RKO (cell line): ENCODE measurements at places on chromosomes 4 and X.

- no peak for DNase-seq
Observed at GRCh38 chr4:172978848-172979247, 189.8 kb upstream of the GALNT7 start.

- no peak for DNase-seq
Observed at GRCh38 chr4:53963781-53964180, 100.6 kb downstream of the CHIC2 start.

GRCh38 chr4:167721617-167722486 lies 370.5 kb upstream of the ANXA10 start:
- DNase-seq = no peak

DNA sequence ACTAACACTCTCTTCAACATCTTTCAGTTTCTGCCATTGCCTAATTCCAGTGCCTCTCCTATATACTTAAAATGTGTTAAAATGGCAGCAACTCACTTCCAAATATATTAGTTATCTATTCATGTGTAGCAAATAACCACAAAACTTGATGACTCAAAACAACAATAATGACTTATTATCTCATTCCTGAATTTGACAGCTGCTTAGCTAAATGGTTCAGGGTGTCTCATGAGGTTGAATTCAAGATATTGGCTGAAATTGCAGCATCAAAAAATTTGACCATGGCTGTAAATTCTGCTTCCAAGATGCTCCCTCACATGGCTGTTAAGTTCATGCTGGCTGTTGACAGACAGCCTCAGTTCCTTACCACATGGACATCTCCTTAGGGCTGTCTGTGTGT lies 25.3 kb downstream of the PITX2 start:
- DNase-seq = no peak

DNA sequence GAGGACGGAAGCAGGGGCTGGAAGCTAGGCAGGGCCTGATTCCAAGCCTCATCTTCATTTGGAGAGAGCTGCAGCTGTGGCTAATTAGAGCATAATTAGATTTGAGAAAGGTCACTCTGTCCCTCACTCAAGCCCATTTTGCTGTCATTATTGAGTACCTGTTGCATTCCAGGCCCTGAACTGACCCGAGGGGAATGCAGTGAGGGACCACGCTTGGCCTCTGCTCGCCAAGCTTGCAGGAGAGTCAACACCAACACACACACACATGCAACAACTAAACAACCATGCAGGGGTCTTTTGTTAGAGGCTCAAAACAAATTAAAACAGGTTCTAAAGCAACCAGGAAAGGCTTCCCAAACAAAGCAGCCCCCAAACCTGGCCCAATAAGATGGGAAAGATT lies 52.7 kb upstream of the MAMLD1 start:
- DNase-seq = no peak

DNA sequence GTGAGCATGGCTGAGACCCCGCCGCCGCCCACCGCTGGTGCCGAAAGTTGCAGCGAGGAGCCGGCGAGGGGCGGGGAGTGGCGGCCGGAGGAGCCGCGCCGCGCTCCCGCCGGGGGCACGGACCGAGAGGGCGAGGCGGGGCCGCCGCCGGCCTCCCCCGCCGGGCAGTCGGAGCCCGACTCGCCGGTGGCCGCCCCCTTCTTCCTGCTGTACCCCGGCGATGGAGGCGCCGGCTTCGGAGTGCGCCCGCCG lies 16.5 kb downstream of the UTP3 start:
- DNase-seq = peak; percentile 20

GRCh38 chrX:21412883-21413282 lies 38.7 kb downstream of the CNKSR2 start:
- DNase-seq = no peak

- peak; percentile 73 for DNase-seq
Observed at GRCh38 chr4:102299354-102300107, 45.8 kb downstream of the SLC39A8 start.

DNA sequence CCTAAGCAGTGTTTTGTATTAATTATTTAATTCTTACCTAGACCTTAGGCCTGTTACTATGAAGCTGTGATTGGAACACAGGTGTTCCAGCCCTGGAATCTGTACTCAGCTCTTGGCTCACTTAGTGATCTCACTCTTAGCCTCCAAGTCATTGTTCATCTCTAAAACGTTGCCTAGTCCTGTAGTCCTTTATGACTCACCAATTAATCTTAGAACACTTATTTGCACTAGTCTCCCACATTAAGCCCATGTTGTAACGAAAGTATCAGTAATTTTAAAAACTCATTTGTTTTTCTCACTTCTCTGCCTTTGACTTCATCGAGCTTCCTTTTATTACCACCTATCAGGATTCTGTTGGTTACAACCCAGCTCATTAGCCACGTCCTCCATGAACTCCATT lies 1224.7 kb upstream of the TENM3 start:
- no peak for DNase-seq

GRCh38 chrX:3204606-3205005 lies 141.8 kb downstream of the MXRA5 start:
- DNase-seq = no peak

- peak; percentile 91 for DNase-seq
Observed at GRCh38 chr4:48905363-48906015, 1.1 kb downstream of the OCIAD2 start.

DNA sequence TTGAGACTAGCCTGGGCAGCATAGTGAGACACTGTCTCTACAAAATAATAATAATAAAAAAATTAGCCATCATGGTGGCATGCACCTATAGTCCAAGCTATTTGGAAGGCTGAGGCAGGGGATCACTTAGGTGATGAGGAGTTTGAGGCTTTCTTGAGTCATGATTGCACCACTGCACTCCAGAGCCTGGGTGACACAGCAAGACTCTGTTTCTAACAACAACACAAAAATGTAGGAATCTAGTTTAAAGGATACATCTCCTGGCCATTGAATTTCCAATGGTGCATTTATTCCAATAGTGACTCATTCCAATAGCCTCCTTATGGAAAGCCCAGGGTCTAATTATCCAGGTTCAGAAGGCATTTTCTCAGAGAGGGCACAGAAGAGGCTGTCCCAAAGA lies 21.9 kb upstream of the HERC6 start:
- no peak for DNase-seq

DNA sequence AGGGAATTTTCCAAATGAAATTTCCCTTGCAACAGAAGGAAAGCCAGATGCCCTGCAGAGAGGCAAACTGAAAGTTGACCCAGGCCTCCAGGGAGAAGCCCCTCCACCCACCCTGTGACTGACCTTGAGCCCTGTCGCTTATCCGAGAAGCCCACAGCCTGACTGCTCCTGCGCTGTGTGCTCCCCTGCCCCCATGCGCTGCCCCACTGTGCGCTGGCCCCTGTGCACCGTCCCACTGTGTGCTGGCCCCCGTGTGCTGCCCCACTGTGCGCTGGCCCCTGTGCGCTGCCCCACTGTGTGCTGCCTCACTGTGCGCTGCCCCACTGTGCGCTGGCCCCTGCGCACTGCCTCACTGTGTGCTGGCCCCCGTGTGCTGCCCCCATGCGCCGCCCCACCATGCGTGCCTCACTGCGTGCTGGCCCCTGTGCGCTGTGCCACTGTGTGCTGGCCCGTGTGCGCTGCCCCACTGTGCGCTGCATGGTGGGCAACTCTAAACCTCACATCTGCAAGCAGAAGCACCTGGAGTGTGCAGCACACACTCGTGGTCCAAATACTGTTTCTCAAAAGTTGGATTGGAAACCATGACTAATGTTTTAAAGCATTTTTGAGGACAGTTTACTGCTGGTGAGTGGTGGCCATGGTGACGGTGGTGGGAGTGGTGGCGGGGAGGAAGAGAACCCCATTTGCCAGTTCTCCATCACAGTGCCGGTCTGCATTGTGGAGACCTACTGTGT lies 8.3 kb upstream of the GRPEL1 start:
- DNase-seq = no peak

- DNase-seq = no peak
Observed at GRCh38 chr4:110073053-110073845, 125.2 kb downstream of the ELOVL6 start.

GRCh38 chr4:111879539-111879938 lies 265.7 kb upstream of the FAM241A start:
- no peak for DNase-seq

DNA sequence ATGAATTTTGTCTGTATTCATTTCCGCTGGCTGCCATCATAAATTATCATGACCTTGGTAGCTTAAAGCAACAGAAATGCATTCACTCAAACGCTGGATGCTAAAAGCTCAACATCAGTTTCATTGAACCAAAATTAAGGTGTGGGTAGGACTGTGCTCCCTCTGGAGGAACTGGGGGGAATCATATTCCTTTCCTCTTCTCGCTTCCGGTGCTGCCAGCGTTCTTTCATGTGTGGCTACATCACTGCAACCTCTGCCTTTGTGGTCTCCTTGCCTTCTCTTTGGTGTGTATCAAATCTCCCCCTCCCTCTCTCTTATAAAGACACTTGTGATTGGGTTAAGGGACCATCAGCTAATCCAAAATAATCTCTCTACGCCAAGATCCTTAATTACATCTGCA lies 39.5 kb downstream of the NEIL3 start:
- no peak for DNase-seq

DNA sequence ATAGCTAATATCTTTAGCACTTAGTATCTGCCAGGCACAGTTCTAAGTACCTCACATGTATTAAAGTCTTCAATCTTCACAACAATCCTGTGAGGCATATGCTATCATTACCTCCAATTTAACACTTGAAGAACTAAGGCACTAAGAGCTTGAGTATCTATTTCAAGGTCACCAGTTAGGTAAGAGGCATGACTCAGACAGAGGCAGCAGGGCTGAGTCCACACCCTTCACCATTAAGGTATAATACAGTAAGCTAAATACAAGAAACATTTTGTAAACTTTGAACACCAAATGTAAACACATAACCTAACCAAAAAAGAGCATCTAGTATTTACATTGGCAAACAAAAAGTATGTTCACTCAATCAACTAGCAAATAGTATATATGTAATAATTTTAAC lies 1410.9 kb downstream of the PCDH18 start:
- no peak for DNase-seq

DNA sequence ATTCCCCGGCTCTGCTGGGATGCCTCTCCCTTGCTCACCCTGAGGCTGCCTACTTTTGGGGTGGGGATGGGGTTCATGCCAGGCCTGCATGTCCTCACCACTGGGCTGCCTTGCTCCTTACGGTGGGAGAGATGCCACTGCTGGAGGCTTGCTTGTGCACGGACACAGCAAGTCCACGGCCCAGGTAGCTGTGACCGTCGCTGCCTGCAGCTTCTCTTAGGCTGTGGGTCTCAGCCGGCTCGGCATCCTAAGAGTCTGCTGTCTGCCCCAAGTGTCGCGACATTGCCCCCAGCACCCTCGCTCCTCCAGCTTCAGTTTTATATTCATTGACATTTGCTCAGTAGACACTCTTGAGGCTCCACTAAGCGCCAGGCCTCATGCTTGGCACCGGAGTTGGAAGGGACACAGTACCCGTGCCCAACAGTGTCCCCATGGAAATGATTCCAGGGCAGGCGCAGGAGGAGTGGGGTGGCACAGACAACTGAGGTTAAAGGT lies 58.3 kb downstream of the TBC1D14 start:
- DNase-seq = no peak

GRCh38 chr4:95129821-95130311 lies 372.1 kb downstream of the BMPR1B start:
- DNase-seq = peak; percentile 82

DNA sequence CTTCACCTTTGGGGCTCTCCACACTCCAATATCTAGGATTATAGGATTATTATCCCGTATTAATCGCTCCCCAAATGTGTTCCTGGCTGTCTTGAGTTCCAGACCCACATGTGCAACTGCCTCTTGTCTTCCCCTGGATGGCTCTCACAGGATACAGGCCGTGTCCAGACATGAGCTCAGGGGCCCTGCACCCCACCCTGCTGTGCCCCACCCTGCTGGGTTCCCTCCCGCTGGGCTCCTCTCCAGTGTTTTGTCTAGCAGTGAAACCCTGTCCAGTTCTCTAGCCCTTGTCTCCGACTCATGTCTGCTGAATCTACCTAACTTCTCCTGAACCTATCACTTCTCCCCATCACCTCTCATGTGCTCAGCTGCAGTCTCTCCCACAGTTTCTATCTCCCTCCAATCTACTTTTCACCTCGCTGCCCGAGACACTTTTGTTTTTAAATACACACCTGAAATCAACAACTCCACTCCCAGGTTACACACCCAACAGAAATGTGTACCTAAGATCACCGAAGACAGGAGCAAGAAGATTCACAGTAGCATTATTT lies 2.0 kb downstream of the RNF212 start:
- DNase-seq = no peak

GRCh38 chr4:159639671-159640323 lies 536.9 kb downstream of the RAPGEF2 start:
- DNase-seq = no peak
